T-helper 17 cell (primary cell): ENCODE measurements at places on chromosomes 11 and 22. TPM values are rescaled to one million over a fixed set of nuclear protein-coding genes. Genes with fewer than 3 reads are reported as not detected.

ACCSL gene
- 0.78 TPM for total RNA-seq

DNA sequence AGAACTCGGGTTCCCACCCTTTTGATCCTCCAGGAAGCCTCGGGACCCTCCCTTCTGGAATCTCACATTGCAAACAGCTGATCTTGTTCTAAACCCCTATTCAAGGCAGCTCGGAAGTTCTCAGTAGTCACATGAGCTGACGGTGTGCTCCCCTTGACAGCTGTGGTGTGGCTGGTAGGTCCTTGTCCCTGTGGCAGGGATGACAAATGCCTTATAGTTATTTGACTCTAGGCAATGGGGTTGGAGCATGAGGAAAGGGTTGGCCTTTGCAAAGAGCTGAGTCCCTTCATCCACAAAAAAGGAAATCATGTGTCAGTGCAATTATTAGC is 23.6 kb downstream of the EIF4G2 start:
- H3K4me1 ChIP-seq, result peaks cover 3% of the 10 kb centered on the region
- H3K27me3 ChIP-seq, result no peaks in the 10 kb centered on the region
- peaks cover under 1% of the 10 kb centered on the region for H3K36me3 ChIP-seq
- H3K27ac ChIP-seq, result no peak overlapping the region
- H3K4me3 ChIP-seq, result no peak overlapping the region

SHISA8 gene
- 1.6 TPM for total RNA-seq

DNA sequence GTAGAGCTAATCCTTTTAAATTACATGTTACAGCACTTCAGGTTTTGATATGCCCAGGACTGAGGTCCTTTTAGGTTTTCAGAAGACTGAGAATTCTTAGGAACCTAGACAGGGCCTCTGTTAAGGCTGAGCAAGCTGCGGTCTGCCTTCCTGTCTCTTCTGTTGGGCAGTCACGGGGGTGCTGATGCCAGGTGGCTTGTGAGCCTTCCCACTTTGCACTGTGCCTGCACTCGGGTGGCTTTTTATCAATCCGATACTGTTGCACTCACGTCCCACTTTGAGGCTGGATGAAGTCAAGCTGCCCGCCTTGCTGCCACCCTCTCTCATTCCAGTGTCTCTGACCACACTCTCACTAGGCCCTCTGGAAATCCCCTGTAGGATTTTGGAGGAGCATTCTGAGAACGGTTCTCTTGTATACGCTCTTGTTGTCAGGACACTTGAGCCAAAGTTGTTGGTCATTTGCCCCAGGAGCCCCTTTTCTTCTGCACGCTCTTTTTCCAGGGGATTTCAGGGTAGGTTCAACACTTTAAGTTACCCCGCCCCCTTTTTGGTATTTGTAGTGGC is 141.8 kb downstream of the TEAD1 start:
- no peaks in the 10 kb centered on the region for H3K36me3 ChIP-seq
- H3K4me3 ChIP-seq, result no peak overlapping the region
- DNase-seq, result no peak

- no peaks in the 10 kb centered on the region for H3K36me3 ChIP-seq
- no peak overlapping the region for H3K27ac ChIP-seq
- no peaks in the 10 kb centered on the region for H3K4me1 ChIP-seq
- DNase-seq, result no peak
- no peaks in the 10 kb centered on the region for H3K27me3 ChIP-seq
- H3K4me3 ChIP-seq, result no peak overlapping the region
Measured at GRCh38 chr11:101726988-101727387, 143.2 kb upstream of the TRPC6 start.

GRCh38 chr11:73152861-73153483 is 10.9 kb upstream of the FCHSD2 start:
- peak overlapping the region; percentile 71 for H3K4me3 ChIP-seq
- no peaks in the 10 kb centered on the region for H3K36me3 ChIP-seq
- H3K27ac ChIP-seq, result peak overlapping the region; percentile 94
- no peaks in the 10 kb centered on the region for H3K27me3 ChIP-seq
- DNase-seq, result no peak

- no peaks in the 10 kb centered on the region for H3K27me3 ChIP-seq
- H3K27ac ChIP-seq, result no peak overlapping the region
- H3K4me3 ChIP-seq, result no peak overlapping the region
- no peaks in the 10 kb centered on the region for H3K36me3 ChIP-seq
Measured at GRCh38 chr11:25485315-25485714, 846.6 kb upstream of the ANO3 start.

CLCF1 gene
- 7.5 TPM for total RNA-seq

DNA sequence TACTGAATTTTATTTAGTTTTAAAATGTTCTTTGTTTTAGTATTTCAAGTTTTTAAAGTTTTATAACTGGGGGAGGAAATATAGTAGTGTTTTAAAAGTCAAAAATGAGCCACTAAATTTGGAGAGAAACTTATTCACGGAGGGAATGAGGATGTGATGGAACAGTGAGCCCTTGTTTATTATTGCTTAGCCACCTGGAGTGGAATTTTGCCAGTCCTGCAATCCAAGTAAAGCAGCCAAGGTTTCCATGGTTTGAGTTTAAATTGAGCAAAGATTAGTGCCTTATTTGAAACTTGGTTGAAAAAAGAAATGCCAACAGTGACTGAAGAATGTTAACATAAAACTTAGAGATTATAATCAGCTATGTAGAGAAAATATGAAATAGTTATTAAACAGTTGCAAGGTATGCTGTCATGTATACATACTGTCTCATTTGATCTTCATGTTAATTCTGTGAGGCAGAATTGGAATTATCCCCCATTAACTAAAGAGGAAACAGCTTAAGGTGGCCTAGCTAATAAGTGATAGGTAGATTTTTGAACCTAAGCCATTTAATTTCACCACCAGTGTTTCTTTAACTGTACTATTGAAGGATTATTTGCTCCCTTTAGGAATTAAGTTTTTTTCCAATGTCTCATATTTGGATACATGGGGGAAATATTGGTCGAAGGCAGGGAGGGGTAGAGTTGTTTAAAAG is 36.4 kb downstream of the SWAP70 start:
- no peak overlapping the region for H3K27ac ChIP-seq
- H3K4me3 ChIP-seq, result no peak overlapping the region
- H3K27me3 ChIP-seq, result no peaks in the 10 kb centered on the region
- peaks cover 2% of the 10 kb centered on the region for H3K36me3 ChIP-seq
- no peak for DNase-seq

DNA sequence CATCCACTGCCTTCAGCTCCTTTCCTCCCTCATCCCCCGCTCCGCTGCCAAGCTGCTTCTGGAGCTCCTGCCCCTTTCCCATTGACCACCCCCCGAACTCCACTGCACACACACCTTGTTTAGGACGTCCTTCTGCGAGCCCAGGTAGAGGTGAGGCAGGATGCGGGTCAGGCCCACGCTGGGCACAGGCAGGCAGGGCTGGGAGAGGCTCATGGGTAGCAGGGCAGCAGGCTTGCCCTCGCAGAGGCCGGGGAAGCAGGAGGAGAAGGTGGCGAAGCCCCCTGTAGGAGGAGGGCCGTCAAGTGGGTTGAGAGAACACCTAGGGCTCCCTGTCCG is 13.3 kb downstream of the DUSP8 start:
- H3K27me3 ChIP-seq, result peaks cover 2% of the 10 kb centered on the region
- H3K36me3 ChIP-seq, result peaks cover 2% of the 10 kb centered on the region
- DNase-seq, result no peak

MS4A12 gene
- total RNA-seq, result not detected

SLC3A2 gene
- 233 TPM for total RNA-seq

VPS26B gene
- 49.9 TPM for total RNA-seq

DNA sequence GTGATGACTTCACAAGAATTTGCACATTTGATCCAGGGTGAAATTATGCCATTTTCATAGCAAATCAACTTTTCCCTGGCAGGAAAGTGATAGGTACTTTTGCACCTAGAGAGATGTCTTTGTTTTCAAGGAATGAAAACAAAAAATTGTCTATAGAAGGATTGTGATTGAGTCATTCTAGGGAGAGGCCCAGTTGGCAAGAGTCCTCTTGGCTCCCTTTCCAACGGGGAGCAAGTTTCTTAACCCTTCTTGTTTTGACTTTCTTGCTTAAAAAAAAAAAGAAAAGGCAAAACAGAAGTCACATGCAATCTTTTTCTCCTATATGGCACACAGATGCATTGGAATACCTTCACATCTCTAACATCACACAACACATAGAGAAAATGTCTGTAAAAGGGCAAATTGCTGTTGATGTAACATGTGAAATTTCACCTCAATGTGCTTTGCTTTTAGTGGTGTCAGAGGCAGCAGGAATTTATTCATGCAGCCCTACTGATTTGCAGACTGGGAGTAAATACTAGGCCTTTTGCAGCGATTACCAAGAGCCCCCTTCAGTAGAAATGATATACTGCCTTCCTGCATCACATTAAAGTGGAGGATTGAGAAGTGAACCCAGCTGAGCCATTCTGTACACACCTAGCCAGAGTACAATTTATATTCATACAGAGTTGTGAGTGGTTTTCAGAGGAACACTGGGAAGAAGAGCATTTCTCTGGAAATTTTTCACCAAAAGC is 290.7 kb upstream of the MPPED2 start:
- no peak for DNase-seq
- no peak overlapping the region for H3K4me3 ChIP-seq
- H3K4me1 ChIP-seq, result no peaks in the 10 kb centered on the region
- peaks cover 5% of the 10 kb centered on the region for H3K27me3 ChIP-seq
- no peak overlapping the region for H3K27ac ChIP-seq

DNA sequence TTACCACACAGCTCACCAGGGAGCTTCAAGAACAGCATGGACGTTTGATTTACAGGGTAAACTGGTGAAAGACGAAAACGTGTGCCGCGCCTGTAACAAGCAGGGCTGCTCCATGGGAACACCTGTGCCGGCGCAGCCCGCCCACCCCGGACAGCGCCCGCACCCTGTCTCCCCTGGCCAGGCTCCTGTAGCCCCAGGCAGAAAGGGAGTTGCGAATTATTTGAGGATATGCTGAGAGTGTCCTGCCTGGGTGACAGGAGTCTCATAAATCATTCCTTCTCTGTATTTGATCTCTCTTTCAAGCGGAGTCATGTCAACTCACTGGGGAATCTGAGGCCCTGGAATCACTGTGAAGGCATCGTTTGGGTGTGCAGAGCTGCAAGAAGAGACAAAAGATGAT is 804.3 kb downstream of the OPCML start:
- no peaks in the 10 kb centered on the region for H3K27me3 ChIP-seq
- no peak overlapping the region for H3K4me3 ChIP-seq
- H3K27ac ChIP-seq, result no peak overlapping the region

MUC5B gene
- total RNA-seq, result not detected

DNA sequence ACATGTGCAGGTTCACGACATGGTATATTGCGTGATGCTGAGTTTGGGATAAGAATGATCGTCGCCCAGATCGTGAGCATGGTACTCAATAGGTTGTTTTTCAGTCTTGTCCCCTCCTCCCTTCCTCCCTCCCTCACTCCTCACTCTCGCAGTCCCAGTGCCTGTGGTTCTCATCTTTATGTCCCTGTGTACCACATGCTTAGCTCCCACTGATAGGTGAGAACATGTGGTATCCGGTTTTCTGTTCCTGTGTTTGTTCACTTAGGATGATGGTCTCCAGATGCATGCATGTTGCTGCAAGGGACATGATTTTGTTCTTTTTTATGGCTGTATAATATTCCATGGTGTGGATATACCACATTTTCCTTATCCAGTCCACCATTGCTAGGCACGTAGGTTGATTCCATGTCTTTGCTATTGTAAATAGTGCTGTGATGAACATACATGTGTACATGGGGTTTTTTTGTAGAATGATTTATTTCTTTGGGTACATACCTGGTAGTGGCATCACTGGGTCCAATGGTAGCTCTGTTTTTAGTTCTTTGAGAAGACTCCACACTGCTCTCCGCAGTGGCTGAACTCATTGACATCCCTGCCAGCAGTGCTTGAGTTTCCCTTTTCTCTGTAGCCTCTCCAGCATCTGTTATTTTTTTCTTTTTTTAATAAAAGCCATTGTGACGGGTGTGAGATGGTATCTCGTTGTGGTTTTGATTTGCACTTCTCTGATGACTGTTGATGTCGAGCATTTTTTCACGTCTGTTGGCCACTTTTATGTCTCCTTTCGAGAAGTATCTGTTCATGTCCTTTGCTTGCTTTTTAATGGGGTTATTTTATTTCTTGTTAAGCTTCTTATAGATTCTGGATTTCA is 16.4 kb downstream of the ZBED4 start:
- peak overlapping the region; percentile 70 for H3K27ac ChIP-seq
- H3K36me3 ChIP-seq, result no peaks in the 10 kb centered on the region
- no peaks in the 10 kb centered on the region for H3K27me3 ChIP-seq

NOX4 gene
- not detected for total RNA-seq

GRCh38 chr22:41360126-41360525 is 21.6 kb upstream of the TEF start:
- no peaks in the 10 kb centered on the region for H3K27me3 ChIP-seq
- H3K36me3 ChIP-seq, result no peaks in the 10 kb centered on the region
- peaks cover 3% of the 10 kb centered on the region for H3K4me1 ChIP-seq

DNA sequence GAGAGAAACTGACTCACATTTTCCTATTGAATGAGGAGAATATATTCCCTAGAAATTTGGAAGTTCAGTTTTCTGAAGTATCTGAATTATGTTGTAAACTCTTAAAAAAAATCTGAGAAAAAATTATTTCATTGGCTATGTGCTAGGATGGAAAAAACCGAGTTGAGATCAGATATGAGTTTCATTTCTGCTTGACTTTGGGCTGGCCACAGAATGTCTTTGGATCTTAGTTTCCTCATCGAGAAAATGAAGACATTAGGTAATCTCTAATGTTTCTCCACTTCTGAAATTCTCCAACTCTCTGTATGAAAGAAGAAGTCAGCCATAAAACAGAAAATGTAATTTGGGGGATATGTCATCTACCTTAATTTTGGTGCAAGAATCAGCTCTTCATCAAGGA is 28.8 kb downstream of the SLN start:
- H3K4me1 ChIP-seq, result peaks cover 2% of the 10 kb centered on the region
- DNase-seq, result no peak
- H3K36me3 ChIP-seq, result no peaks in the 10 kb centered on the region
- H3K4me3 ChIP-seq, result no peak overlapping the region
- H3K27ac ChIP-seq, result no peak overlapping the region

OR56A3 gene
- not detected for total RNA-seq

DNA sequence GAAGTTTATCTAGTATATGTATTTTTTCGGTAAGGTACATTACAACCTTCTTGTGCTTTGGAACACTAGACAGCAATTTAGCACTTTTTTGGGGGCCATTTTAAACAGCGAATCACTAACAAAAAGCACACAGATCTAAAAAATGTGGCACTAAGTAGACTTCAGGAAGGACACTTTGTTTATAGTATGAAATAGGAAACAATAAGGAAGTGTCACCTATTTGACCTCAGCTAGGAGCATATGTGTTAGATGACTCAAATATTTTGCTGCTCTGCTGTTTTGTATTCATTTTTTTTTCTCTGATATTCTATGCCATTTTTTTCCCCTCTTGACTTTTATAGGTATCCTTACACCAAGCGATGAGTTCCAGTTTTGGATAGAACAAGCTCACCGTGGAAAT is 5.6 kb downstream of the DYNC2H1 start:
- H3K4me3 ChIP-seq, result no peak overlapping the region
- H3K27ac ChIP-seq, result no peak overlapping the region

GRCh38 chr22:16609548-16610261 is 17.1 kb upstream of the CCT8L2 start:
- no peak overlapping the region for H3K4me3 ChIP-seq
- H3K4me1 ChIP-seq, result no peaks in the 10 kb centered on the region
- H3K36me3 ChIP-seq, result peaks cover 2% of the 10 kb centered on the region
- peaks cover 23% of the 10 kb centered on the region for H3K27me3 ChIP-seq
